Bronchial epithelial cell (primary cell): ENCODE measurements at places on chromosomes 6 and 20. TPM values are rescaled to one million over a fixed set of nuclear protein-coding genes. Genes with fewer than 3 reads are reported as not detected.

- DNase-seq = no peak
Observed at GRCh38 chr6:3393836-3394202, 63.0 kb downstream of the SLC22A23 start.

DNA sequence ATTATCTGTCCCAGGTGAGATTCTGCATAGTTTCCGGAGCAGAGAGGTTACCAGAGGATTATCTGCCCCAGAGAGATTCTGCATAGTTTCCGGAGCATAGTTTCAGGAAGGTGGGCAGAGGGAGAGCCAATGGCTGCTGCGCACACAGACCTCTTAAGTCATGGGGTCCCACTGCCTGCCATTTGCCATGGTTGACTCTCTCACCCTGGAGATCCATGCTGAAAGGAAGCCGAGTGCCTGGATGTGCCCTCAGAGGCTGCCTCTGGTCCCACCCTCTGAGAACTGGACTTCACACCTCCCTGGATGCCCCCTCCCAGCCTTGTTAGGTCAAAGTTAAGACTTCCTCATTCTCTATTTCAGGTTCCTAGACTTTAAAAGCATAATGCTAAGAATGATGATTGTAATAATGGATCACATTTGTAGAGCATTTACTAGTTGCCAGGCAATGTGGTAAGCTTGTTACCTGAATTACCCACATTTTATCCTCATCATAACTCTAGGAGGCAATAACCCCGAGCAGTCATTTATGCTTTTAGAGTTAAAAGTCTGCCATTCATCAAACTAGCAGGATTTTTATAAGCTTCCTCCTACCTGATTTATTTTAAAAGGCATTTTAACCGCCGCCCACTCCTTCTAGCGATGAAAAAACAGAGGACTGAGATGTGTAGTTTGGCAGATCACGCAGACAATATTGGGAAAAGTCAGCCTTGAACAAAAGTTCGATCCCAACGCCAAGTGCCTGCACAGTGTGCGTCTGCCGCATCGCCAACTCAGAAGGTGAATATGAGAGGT lies 11.9 kb downstream of the SERPINB9 start:
- no peak for DNase-seq

DNA sequence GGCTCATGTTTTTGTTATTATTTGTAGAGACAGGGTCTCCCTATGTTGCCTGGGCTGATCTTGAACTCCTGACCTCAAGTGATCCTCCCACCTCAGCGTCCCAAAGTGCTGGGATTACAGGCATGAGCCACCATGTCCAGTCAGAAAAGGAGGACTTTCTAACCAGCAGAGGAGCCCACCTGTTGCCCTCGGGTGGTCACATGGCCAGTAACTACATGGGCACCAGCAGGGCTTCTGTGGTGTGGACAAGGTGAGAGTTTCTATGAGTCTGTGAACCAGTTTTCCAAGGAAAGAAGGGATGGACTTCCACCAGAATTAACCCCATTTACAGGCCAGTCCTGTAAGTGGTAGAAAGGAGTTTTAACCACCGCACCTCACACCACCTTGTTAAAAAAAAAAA lies 125.4 kb downstream of the RIN2 start:
- DNase-seq = no peak

- DNase-seq = no peak
Observed at GRCh38 chr6:83603551-83603950, 91.2 kb downstream of the PRSS35 start.

GRCh38 chr6:143098054-143098671 lies 37.5 kb downstream of the AIG1 start:
- DNase-seq = no peak

TRIM15 gene
- not detected in 2 replicates for total RNA-seq

GOPC gene
- total RNA-seq = 41.1 and 49.0 TPM in 2 replicates

BEND3 gene
- 1.8 and 3.9 TPM in 2 replicates for total RNA-seq
